ENCODE measurements at places on chromosomes 13 and 19. TPM values are rescaled to one million over a fixed set of nuclear protein-coding genes. Genes with fewer than 3 reads are reported as not detected.

Gene ZNF549
- 19.6 TPM for polyA plus RNA-seq

Gene CAMSAP3
- 15.5 TPM for polyA plus RNA-seq

Gene RFPL4A
- not detected for polyA plus RNA-seq

Gene FOSB
- polyA plus RNA-seq = 138 TPM

Gene IGFL1
- not detected for polyA plus RNA-seq

Gene C19orf85
- polyA plus RNA-seq = not detected

Gene FSD1
- polyA plus RNA-seq = 1.8 TPM

Gene CHERP
- 45.8 TPM for polyA plus RNA-seq

Gene TBCB
- 116 TPM for polyA plus RNA-seq

Gene PEAK3
- 0.07 TPM for polyA plus RNA-seq

Gene SELENOV
- polyA plus RNA-seq = 0.28 TPM

Gene DNASE2
- 21.5 TPM for polyA plus RNA-seq

Gene MUC16
- 0.10 TPM for polyA plus RNA-seq

Gene KIR2DL4
- not detected for polyA plus RNA-seq

Gene APOC4
- not detected for polyA plus RNA-seq

Gene CCNA1
- 2.5 TPM for polyA plus RNA-seq

Gene FXYD7
- polyA plus RNA-seq = 1.1 TPM

Gene CPB2
- 0.24 TPM for polyA plus RNA-seq

Gene CYP2S1
- polyA plus RNA-seq = 4.6 TPM

Gene SHD
- polyA plus RNA-seq = 0.28 TPM

Gene TMPRSS9
- 0.46 TPM for polyA plus RNA-seq

Gene PCDH8
- polyA plus RNA-seq = not detected

Gene ADGRE3
- 0.13 TPM for polyA plus RNA-seq

Gene PSG1
- not detected for polyA plus RNA-seq

Gene LILRA1
- polyA plus RNA-seq = 0.55 TPM

Gene NRTN
- polyA plus RNA-seq = 1.2 TPM

Gene ZSCAN5A
- polyA plus RNA-seq = 17.3 TPM

Gene ZNF274
- polyA plus RNA-seq = 18.7 TPM

Gene C5AR2
- polyA plus RNA-seq = 0.81 TPM

Gene FBXO46
- polyA plus RNA-seq = 19.2 TPM

Gene ZNF433
- 15.2 TPM for polyA plus RNA-seq

Gene NLRP11
- not detected for polyA plus RNA-seq

Gene DOCK6
- polyA plus RNA-seq = 93.6 TPM

Gene C2CD4C
- 1.0 TPM for polyA plus RNA-seq

Gene ELANE
- 0.70 TPM for polyA plus RNA-seq

Gene PRSS57
- 0.26 TPM for polyA plus RNA-seq

Gene POLR1D
- 160 TPM for polyA plus RNA-seq

Gene ZNF667
- polyA plus RNA-seq = 17.1 TPM
